ENCODE measurements at places on chromosomes 2 and 18.

DNA sequence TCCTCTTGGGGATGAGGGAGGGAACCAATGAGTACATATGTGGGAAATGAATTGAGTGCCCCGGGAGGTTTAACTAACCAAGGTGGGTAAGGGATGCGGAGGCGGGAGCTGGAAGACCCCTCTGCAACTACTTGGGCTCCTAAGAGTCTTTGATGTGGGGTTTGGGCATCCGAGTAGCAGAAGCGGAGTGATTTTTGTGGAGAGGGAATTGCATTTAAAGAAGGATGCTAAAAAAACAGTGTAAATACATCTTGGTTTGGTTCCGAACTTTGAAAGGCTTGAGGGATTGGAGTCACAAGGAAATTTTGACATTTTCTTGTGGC, 215.7 kb downstream of the MCFD2 start:
- DNase-seq, result no peak

DNA sequence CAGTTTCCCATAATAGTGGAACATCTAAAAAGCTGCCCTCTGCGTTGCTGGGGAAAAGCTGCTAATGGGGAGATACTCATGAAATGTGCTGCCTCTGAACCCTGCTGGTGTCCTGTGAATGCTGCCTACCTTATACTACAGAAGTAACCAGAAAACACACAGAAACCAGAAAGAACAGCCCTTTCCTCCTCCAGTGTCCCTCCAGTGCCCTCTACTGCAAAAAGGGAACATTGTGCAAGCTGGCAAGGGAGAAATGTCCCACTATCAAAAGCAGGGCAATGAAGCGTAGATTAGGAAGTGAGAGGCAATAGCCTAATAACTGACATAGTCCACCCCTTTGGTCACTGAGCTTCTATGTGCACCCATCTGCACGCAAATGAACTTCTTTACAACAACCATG, 162.7 kb upstream of the ETAA1 start:
- peak; percentile 66 for DNase-seq

GRCh38 chr2:64225491-64225890, 81.3 kb upstream of the PELI1 start:
- no peak for DNase-seq

- DNase-seq, result no peak
Measured at GRCh38 chr2:226066391-226066790, 666.9 kb downstream of the NYAP2 start.

- no peak for DNase-seq
Measured at GRCh38 chr2:159900343-159900742, 102.3 kb upstream of the CD302 start.

DNA sequence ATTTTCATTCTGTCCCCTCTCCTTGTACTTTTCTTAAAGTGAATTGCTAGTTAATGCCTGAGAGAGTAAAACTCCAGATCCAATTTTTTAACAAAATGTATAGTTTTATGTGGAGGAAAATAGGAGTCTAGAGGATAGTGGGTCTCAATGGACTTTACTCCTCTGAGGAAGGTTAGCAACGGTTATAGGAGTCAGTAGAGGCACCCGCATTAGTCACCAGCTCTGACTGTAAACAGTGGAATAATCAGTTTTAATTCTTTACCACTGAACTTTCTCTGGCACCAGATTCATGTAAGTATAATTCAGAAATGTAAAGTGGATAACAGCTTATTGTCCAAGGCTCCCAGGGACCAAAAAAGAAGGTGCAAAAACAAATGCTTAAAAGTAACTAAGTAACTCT, 38.7 kb upstream of the HNMT start:
- no peak for DNase-seq

GRCh38 chr18:24627644-24628315, 167.3 kb downstream of the HRH4 start:
- DNase-seq, result no peak

- no peak for DNase-seq
Measured at GRCh38 chr2:218422403-218423086, 3.6 kb downstream of the VIL1 start.

DNA sequence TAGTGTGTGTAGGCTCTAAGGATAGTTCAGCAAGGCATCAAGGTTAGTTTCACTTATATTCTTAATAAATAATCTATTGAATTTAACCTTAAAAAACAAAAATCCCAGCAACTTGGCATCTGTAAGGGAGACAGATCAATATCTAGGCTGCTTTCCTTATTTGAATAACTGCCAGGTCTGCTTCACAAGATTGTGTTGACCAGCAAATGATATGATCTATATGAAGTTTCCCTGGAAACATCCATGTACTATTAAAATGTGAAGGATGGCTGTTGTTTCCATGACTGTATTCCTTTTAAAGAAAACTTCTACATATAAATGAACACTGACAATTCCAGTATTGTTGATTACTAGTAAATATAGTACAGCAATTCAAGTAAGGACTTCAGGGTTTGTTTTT, 109.4 kb downstream of the SPTBN1 start:
- no peak for DNase-seq

DNA sequence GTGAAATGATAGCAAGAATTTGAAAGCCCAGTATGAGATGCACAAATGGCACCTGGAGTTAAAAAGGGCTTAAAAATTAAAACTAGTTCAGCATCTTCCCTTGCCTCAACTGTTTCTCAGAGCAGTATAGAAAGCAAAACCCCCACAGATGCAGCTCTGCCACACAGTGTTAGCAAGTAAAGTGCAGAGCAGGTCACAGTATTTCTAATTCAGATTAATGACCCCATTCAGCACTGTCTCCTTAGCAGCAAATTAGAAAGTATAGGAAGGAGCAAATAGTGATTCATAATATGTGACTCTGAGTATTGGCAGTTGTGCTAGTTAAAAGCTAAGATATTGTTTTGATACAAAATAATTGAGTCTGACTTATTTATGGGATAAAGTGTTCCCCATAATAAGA, 73.8 kb upstream of the CCDC85A start:
- DNase-seq, result no peak

- peak; percentile 95 for DNase-seq
Measured at GRCh38 chr2:189210250-189211087, 30.9 kb upstream of the COL5A2 start.

DNA sequence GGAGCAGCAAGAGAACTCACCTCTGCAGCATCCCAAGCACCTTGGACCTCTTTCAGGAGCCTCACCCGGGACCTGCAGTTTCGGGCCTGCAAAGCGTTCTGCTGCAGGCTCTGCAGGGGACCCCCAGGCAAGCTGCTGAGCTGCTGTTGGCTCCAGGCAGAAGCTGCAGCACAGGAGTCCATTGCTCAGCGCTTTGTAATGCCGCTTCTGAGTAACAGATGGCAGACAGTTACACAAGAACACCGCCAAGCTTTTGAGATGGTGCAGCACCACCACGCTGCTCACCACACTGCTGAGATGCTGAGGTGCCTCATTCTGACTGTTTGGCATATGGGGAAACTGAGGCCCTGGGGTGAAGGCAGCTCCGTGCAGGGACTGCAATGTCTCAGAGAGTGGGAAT, 1.9 kb upstream of the GALNT14 start:
- no peak for DNase-seq

GRCh38 chr2:102229141-102229769, 42.4 kb downstream of the IL1RL2 start:
- DNase-seq, result peak; percentile 11

DNA sequence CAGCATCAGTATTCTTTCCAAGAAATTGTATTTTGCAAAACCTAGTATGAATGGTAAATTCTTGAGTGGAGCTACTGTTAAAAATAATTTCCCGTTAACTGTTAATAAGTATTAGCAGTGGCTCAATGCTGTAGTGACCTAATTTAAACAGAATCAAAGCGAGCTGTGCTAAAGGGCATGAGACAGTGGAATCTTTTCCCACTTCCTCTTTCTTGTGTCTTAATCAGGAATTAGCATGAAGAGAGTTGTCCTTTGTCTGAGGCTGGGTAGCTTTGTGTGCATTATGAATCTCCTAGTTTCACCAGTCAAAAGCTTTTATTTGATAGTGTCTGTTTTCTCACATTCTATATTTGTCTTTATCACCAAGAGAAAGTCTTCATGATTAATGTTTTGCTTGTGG, 298.8 kb upstream of the GCFC2 start:
- no peak for DNase-seq

- no peak for DNase-seq
Measured at GRCh38 chr2:150584081-150584480, 96.6 kb upstream of the RND3 start.

GRCh38 chr2:85794491-85795121, 40.8 kb downstream of the ATOH8 start:
- DNase-seq, result no peak

DNA sequence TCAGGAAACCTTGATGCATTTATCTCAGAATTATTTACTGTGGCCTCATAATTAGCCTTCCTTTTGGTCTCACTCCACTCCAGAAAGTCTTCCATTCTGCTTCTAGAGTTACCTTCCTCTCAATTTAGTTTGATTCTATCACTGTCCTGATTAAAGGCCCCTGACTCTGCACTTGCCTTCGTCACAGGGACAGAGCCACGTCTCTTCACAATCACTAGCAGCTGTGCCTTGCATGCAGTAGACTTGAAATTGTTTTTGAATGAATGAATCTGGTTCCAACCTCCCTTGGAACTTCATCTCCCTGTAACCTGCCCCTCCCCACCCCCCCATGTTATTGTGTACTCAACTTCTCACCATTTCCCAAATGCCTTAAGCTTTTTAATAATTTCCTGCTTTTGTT, 52.4 kb downstream of the OSBPL6 start:
- no peak for DNase-seq

DNA sequence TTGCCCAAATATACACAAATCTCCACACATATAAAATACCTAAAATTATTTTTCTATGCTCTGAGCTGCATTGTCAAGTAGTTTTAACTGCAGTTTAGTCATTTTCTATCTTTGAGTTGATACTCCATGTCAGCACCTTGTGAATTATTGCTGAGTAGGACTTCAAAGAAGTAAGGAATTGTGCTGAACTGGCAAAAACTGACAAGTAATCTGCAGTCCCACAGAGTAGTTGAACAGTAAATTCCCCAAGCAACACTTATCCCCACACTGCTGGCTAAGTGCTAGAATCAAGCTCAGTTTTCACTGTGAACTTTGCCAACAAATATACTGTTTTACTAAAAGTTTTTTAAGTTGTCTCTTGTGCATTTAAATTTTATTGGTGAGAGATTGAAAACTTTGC, 141.8 kb upstream of the ST6GAL2 start:
- DNase-seq, result no peak

DNA sequence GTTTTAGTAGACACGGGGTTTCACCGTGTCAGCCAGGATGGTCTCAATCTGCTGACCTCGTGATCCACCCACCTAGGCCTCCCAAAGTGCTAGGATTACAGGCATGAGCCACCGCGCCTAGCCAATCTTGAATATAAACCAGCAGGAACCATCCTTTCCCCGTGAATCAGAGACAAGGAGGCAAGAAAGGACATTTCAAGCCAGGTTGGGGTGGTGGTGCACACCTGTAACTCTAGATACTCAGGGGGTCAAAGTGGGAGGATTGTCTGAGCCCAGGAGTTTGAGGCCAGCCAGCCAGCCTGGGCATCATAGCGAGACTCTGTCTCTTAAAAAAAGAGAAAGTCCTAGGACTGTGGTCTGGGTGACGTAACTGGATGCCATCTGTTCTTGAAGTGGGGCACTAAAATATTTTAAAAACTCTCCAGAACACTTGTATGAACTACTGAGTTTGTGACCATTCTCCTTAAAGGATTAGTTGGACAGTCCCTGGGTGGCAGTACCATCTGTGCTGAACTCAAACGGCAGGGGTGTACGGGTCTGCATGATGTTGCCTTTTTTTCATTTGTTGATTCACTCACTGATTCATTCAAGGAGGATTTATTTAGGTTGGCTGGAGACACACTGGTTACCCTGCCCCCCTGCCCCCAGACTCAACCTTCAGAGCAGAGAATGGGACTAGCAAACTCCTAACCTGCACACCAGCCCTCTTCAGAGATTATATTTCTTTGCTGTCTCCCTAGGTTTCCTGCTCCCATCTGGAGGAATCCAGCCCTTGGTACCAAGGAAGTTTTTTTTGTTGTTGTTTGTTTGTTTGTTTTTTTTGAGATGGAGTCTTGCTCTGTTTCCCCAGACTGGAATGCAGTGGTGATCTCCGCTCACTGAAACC, 2.9 kb upstream of the TLX2 start:
- DNase-seq, result peak; percentile 11

DNA sequence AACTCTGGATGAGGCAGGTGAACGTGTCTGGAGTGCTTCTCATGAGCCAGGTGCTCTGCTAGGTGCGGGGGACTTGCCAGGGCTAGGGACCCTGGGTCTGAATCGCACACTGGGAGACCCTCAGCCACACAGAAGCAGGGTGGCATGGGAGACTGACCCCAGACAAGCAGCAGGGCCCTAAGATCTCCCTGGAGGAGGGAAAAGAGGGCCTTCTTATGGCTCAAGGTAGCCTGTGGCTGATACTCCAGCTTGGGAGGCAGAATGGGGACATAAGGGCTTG, 12.8 kb upstream of the CIB4 start:
- no peak for DNase-seq

DNA sequence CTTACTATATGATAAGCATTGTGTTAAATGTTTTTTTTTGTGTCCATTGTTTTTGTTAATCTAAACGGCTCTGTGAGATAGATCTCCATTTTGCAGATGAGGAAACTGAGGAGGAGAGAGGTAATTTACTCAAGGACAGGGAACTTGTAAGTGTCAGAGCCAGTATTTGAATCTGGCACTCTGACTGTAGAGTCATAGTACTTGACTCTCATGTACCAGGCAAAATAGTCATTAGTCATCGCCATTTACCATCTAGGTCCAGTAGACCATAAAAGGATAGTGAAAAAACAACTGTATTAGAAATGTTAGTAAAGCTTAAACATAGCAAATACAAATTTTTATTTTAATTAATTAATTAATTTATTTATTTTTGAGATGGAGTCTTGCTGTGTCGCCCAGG, 4.8 kb downstream of the PSMD14 start:
- no peak for DNase-seq

GRCh38 chr2:26457695-26458364, 20.1 kb downstream of the OTOF start:
- no peak for DNase-seq

- DNase-seq, result peak; percentile 69
Measured at GRCh38 chr2:239035361-239035814, 187.5 kb downstream of the TWIST2 start.

DNA sequence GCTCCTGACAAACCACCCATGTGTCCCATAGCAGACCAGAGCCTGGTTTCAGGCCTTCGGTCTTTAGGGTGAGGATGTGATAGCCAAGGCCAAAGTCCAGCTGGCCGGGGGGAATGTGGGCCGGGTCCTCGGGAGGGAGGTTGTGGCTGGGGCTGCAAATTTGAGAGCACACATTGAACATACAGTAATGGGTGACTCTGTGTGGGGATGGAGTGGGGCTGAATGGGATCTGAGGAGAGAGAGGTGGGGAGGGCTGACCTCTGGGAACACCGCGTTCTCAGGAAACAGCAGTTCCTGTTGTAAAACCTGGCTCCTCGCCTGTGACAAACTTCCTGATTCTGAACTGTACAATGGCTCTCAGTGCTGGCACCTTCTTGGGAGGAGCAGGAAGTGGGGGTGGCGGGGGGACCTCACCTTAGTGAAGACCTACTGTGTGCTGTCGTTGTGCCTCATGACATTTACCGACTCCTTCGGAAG, 48.8 kb downstream of the MCFD2 start:
- no peak for DNase-seq

DNA sequence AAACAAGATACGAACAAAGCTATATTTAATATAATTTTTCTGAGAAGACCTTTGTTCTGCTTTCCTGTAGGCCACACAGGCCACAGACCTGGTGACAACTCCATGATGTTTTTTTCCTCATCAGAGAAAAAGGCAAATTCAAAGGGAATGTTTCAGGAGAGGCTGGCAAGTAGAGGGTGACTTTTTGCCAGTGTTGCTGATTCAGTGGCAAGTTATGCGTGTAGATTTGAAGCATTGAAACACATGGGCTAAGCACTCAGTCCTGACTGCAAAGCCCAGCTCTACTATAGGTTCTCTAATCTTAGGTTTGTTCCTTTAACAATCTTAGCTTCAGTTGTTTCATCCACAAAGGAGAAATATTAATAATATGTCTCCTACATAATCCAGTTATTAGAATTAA, 499.8 kb downstream of the SUCLG1 start:
- no peak for DNase-seq
